Stimulated activated CD8-positive, alpha-beta memory T cell treated with anti-CD3 and anti-CD28 coated beads, Interleukin-2, amount 100 ng/mL, for 1 hour (primary cell): ENCODE measurements at places on chromosomes 5 and 9.

DNA sequence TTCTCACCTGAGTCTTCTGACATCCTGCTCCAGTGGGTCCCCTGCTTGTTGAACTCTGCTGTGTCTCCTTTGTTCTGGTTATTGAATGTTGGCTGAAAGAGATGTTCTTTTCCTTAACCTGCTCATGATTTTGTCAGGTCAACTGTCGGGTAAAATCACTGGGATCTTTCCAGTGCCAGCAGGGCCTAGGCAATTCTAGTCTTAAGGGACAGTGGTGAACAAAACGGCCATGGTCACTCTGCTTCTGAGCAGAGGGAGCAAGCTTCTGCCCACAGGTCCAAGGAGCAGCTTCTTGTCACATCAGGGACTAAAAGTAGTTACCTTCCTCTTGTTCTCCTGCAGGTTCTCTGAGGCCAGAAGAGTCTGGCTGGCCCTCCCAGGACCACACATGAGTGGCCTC is 65.6 kb downstream of the SEC61B start:
- no peak for DNase-seq

GRCh38 chr9:125949703-125950460 is 202.7 kb downstream of the PBX3 start:
- no peak for DNase-seq

DNA sequence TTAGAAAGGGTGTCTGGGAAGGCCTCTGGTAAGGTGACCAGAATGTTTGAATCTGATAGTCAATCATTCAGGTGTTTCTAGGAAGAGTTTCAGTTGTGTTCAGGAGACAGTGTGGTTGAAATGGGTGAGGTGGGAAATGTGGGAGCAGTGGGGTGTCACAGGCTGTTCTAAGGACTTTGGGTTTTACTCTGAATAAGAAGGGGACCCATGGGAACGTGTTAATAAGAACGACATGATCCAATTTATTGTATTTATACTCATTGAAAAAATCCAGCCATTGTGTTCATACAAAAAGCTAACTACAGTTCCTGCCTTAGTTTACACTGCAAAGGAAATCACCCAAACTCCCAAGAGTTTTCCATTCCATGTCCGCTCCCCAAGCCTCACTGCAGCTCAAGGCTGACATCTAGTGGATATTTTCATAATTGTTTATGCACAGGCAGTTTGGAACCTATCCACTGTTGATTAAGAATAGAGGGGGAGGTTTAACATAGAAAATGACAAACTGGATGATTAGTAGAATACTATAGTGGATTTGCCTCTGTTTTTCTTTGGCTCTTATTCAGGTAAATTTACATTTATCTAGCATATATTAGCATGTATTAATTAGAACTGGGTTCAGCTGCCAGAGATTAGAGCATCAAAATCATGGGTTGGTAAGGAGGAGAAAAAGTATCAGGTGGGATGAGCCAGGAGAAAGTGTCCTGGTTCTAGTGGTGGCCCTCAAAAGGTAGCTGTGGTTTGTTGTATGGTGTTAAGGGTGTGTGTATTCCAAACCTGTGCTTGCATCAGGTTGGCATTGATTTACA is 17.7 kb downstream of the CAVIN4 start:
- DNase-seq: no peak

- no peak for DNase-seq
Measured at GRCh38 chr9:126457175-126457547, 130.5 kb downstream of the MVB12B start.

- DNase-seq: no peak
Measured at GRCh38 chr5:170389550-170389892, 354 bp upstream of the KCNMB1 start.

- no peak for DNase-seq
Measured at GRCh38 chr5:178854284-178854683, 5.5 kb upstream of the ZNF354B start.

DNA sequence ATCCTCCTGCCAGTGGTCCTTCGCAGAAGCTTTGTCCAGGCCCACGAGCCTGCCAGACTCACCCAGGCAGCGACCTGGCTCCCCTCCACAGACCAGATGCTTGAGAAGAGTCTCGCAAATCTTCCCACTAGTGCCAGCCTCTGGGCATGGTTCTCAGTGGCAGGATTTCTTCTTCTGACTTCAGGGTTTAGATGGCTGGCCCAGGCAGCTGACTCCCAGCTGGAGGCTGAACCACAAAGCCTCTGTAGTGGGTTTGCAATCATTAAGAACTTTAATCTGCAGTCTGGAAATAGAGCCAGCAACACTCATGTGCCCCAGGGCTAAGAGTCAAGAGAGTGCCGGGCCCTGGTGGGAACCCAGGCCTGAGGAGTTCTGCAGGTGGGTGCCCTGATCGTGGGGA is 90.6 kb upstream of the ICE1 start:
- DNase-seq: no peak

DNA sequence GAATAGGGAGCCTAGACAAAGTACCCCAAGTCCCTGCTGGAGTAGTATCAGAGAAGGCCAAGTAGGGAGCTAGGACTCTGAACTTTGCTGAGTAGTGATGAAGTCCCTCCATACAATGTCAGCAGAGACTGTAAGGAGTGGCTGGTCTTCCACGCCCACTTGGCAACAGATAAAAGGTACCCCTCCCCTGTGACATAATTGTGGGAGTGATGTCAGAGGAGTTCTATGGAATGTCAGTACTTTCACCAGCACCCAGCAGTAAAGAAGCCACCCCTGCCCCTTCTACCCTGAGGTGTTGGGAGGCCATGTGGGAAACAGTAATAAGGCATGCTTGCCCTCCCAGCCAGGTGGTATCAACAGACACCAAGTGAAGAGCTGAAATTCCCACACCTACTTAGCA is 143.9 kb downstream of the SLIT3 start:
- DNase-seq: no peak

GRCh38 chr9:95581900-95582299 is 65.1 kb upstream of the PTCH1 start:
- DNase-seq: no peak

- no peak for DNase-seq
Measured at GRCh38 chr5:157761690-157762621, 18.4 kb downstream of the LSM11 start.

GRCh38 chr9:91159664-91160121 is 202.0 kb downstream of the AUH start:
- no peak for DNase-seq

GRCh38 chr5:56951946-56952691 is at the start of gene MIER3:
Gene MIER3 (minus strand): TSS chr5:56952123. CDS start chr5:56952102, 21 bp downstream.
- DNase-seq: peak; percentile 56

DNA sequence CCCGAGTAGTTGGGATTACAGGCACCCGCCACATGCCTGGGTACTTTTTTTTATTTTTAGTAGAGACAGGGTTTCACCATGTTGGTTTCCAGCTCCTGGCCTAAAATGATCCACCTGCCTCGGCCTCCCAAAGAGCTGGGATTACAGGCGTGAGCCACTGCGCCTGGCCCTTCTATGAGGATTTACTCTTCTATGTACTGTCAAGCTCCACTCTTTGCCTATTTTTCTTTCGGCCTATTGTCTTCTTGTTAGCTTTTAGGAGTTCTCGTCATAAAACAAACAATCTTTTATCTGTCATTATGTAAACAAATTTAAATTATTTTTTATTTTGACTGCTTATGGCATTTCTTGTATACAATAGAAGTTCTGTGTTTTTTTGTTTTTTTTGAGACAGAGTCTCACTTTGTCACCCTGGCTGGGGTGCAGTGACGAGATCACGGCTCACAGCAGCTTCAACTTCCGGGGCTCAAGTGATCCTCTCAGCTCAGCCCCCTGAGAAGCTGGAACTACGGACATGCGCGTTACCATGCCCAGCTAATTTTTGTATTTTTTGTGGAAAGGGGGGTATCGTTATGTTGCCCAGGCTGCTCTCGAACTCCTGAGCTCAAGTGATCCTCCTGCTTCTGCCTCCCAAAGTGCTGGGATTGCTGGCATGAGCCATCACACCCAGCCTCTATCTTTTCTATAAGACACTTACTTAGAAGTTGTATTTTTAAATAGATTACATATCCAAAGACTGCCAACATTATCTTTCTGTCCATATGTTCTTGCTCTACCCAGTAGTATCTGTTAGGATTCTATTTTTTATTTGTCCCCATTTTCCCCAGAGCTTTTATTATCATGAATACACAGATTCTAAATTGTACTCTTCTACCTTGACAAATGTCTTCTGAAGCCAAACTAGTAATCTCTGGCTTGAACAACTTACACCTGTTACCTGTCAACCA is 29.2 kb downstream of the CSNK1A1 start:
- no peak for DNase-seq

- DNase-seq: no peak
Measured at GRCh38 chr9:18721267-18721994, 247.5 kb downstream of the ADAMTSL1 start.

DNA sequence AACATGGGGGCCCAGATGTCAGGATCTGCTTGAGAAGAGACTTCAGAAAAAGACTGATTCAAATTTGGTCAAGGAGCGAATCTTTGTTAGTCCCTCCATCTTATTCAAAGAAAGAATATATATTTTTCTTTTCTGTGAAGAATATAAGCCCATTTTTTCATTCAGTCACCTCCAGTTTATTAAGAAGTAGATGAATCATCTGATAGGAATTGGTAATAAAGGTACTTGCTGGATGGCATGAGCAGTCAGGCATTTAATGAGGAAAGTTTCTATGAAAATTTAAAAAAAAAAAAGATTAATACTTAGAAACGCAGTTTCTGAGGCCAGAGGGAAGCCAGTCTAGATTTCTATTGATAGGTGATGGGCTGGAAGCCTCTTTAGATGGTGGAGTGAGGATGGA is 373.1 kb upstream of the SMC2 start:
- no peak for DNase-seq

GRCh38 chr9:122040561-122041242 is 52.4 kb downstream of the TTLL11 start:
- no peak for DNase-seq

- no peak for DNase-seq
Measured at GRCh38 chr5:1111241-1111726, 579 bp downstream of the SLC12A7 start.

DNA sequence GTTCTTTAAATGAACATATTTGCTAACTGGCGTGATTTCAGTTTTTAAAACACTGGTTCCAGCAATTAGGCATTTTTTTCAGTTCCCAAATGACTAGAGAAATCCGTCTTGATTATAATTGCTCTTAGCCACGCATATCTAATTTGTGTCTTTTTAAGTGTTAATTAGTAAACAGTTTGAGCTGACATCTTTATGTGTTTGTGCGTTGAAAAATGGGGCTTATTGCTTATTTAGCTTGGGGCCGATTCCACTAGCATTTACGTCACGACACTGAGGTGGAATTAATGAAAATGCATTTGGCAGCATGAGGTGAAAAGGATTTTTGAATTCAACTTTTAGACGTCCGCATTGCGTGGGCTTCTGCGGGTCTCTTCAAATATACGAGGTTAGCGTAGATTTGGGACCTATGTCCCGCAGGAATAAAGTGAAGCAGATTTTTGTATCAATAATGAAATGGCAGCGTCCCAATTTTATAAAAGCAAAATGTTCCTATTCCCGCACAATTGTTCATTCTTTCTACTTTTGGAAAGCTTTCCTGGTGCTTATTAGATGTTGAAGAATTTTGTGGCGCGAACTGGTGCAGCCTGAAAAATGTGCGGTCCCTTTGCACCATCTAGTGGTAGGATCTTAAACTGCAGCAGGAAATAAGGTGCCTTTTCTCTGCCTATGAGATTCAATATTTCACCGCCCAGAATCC is 122.7 kb upstream of the LMX1B start:
- peak; percentile 31 for DNase-seq

DNA sequence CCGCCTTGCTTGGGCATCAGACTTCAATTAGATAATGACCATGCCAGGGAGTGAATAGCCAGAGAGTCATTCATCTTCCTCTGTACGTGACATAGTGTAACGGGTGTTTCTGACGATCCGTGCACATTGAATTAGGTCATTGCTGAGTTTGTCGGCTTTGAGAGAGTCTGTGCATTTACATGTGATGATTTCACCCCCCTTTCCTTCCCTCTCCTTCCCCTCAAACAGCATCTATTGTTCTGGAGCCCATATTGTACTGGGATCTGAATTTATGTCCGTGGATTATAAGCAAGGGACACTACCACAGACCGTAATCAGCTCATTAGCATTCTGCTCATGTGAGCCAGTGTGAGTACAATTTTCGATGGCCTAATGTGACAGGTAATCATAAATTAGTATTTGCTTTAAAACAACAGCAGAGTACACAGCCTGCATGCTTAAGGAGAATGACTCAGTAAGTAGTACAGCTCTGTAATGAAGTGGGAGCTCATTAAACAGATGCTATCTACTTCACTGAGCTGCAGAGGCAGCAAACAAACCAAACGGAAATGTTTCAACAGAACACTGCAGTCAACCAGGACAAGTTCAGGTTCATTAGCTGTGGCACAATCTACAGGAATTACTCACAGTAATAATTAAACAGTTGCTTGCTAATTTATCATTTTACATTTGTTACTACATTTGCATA is 302.1 kb downstream of the CSNK1G3 start:
- no peak for DNase-seq

DNA sequence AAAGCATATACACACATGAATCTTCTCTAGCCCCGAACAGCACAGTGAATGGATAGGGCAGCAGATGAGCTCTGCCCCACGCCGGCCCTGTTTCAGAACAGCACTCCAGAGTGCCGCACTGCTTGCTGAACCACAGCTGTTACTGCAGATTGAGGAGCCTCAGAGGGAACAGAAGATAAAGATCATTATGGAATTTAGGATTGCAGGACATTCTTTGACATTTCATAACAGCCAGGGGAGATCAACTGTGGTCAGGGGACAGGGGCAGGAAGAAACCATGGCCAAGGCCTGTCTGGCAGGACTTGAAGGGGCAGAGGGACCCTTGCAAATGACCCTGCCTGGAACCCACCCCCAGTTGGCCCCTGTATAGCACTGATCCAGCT is 20.6 kb downstream of the IRF1 start:
- no peak for DNase-seq

GRCh38 chr5:31844622-31845345 is 205.9 kb downstream of the PDZD2 start:
- DNase-seq: no peak

DNA sequence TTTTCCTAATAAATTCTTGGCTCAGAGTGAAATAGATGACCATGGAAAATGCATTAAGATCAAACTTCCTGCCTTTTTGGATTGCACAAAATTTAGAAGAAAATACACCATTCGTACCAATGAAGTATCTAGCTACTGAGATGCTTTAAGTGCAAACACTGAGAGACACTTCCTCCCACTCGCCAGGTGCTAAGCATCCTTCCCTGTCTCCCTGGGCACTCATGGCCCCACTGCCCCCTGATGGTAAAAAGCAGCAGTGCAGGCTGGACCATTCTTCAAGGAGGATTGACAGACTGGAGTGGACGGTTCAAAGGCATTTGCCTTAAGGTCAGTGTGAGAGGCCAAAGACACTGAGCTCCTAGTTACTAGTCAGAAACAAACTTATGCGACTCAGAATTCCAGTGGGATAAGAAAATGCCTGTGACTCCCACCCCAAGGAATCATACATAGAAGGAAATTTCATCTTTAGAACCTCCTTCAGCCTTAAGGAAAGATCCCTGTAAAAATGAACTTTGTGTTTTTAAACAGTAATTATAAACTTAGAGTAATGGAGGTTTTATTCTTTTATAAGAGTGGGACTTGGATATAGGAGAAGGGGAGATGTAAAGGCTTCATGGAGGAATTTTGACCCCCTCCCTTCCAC is 86.0 kb upstream of the SLC30A5 start:
- DNase-seq: peak; percentile 40

- DNase-seq: no peak
Measured at GRCh38 chr5:96563816-96564215, 98.4 kb upstream of the CAST start.
